Pancreas (tissue), 10 donors: ENCODE measurements at places on chromosomes 13 and 19. TPM values are rescaled to one million over a fixed set of nuclear protein-coding genes. Genes with fewer than 3 reads are reported as not detected.

TMEM190 gene
- not detected for polyA plus RNA-seq

BST2 gene
- polyA plus RNA-seq, result 17.3 TPM

SULT2A1 gene
- polyA plus RNA-seq, result not detected

DNA sequence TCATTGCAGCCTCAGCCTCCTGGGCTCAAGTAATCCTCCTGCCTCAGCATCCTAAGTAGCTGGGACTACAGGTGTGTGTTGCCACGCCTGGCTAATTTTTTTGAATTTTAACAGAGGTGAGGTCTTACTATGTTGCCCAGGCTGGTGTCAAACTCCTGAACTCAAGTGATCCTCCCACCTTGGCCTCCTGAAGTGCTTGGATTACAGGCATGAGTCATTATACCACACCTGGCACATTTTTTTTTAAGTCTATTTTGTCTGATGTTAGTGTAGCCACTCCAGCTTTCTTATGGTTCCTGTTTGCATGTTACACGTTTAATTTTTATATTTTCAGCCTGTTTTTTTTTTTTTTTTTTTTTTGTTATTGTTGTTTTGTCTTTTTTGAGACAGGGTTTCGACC is 24.8 kb downstream of the KDM4B start:
- no peak for DNase-seq

- no peak for DNase-seq
Measured at GRCh38 chr19:42191855-42192254, 25.6 kb downstream of the DEDD2 start.

DNA sequence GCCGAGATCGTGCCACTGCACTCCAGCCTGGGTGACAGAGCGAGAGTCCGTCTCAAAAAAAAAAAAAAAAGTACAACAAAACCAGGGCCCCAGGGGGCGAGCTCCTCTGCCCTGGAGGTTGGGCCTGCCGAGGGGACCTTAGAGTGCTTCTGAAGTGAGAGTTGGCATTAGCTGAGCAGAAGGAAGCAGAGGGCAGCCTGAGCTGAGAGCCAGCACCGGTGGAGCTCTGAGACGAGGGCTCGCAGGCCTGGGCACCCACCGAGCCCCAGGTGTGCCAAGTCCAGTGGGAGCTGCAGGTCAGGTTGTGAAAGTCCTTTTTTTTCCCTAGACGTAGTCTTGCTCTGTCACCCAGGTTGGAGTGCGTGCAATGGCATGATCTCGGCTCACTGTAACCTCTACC is 46.0 kb downstream of the KDM4B start:
- DNase-seq, result no peak

- no peak for DNase-seq
Measured at GRCh38 chr19:3115411-3115810, 20.4 kb upstream of the GNA15 start.

GRCh38 chr19:52599241-52599640 is 29.2 kb downstream of the ZNF701 start:
- no peak for DNase-seq

CGB8 gene
- polyA plus RNA-seq, result not detected

CAPN12 gene
- 46.3 TPM for polyA plus RNA-seq
